ENCODE measurements at places on chromosomes 16 and 17.

GRCh38 chr16:67151431-67152097 lies 766 bp upstream of the B3GNT9 start:
- DNase-seq: no peak

DNA sequence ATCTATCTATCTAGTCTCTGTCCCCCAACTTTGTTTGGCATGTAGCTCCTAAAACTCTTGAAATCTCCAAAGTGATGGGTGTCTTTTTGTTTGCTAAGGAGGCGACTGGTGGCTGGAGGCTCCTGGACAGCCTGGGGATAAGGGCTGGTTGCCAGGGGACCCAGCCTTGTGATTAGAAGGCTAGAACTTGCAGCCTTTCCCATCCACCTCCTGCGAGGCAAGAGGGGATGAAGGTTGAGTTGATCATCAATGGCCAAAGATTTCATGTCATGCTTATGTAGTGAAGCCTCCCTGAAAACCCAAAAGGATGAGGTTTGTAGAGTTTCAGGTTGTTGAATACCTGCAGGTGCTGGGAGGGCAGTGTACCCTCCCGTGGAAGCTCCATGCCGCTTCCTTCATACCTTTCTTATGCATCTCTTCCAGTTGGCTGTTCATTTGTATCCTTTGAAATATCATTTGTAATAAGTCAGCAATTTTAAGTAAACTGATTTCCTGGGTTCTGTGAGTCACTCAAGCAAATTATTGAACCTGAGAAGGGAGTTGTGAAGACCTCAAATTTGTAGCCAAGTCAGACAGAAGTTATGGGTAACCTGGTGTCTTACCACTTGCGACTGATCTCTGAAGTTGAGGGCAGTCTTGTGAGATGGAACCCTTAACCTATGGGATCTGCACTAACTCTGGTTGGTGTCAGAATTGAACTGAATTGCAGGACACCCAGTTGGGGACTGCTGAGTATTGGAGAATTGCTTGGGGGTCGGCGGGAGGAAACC lies 202.4 kb downstream of the SEC14L1 start:
- peak; percentile 23 for DNase-seq

GRCh38 chr16:50248845-50249244 lies 17.5 kb upstream of the ADCY7 start:
- DNase-seq: no peak

DNA sequence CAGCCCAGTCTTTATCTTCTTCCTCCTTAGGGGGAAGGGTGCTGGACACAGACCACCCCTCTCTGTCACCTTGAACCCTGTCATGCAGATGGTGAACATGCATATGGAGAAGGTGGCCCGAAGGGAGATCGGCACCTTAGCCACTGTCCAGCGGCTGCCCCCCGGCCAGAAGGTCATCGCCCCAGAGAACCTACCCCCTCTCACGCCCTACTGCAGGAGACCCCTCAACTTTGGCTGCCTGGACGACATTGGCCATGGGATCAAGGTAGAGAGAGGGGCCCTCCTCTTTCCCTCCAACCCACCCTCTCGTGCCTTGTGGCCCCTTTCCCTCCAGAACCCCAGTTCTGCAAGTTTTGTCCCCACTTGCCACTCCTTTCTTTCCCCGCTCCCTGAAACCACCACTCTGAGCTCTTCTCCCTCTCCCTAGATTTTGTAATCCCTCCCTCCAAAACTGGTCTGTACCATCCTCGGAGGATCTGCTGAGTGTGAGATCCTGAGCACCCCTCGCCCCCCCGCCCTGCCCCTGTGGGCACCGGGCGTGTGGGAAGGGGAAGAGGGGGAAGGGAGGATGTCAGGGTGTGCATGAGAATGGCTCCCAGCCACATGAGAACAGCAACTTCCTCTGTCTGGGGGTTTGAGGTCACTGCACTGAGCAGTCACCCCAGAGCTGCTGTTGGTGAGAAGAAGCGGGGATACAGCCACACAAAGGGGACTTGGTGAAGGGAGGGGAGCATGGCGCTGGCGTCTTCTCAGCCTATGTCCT lies 7.3 kb downstream of the ABI3 start:
- peak; percentile 84 for DNase-seq

- no peak for DNase-seq
Measured at GRCh38 chr17:60916043-60916442, 238.4 kb downstream of the BCAS3 start.

- no peak for DNase-seq
Measured at GRCh38 chr17:18856570-18856915, 1.4 kb upstream of the PRPSAP2 start.

DNA sequence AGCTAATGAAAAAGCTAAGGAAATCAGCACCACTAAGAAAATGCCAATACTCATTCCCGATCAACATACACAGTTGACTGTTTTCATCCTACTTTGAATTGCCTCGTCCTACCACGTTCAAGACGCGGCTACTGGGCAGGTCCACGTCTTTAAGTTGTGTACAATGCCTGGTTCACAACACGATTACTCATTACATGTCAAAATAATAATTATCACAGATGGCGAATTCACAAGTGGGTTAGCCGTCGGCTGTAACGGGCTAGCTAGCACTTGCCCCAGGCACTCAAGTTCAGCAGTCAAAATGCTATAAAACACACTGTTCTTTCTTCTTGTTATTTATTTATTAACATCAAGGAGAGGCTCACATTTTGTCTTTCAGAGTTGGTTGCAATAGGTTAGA lies 124.2 kb downstream of the ZFHX3 start:
- no peak for DNase-seq

DNA sequence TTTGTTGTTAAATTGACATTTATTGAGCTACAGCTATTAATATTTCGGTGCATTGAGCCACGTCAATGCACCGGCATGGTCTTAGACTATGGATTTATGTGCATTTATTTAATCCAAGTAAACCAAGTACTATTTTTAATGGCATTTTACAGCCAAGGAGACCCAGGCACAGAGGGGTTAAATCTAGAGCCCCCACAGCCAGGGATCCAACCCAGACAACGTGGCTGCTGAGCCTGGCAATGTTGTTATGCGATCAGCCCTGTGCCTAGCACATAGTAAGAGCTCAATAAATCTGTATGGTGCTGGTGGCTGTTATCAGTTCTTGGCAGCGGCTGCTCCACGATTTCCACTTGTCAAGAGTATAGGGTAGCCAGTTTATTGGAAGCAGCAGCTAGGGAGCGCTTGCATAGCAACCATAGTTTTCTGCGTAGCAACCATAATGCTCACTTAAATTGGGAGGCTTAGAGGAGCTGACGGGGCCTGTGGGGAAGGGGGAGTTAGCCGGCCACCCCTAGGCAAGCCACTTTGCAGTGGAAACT lies 541 bp upstream of the RBBP6 start:
- DNase-seq: no peak

GRCh38 chr17:78736526-78737079 lies 45.5 kb downstream of the CYTH1 start:
- peak; percentile 78 for DNase-seq

DNA sequence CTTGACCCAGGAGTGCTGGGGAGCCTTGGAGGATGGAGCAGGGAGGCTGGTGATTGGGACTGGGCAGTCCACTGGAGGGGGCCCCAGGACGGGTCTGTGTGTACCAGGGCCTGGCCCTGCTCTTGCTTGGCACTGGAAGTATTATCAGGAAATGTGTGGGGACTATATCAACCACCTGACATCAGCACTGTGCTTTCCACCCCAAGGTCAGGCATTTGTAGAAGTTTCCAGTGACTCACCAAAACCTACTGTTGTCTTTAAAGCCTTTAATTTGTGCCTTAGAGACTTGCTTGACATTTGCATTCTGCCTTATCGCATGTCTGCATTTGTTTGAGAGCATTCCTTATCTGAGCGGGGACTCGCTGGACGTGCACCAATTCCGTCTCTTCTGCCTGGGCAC lies 323.1 kb downstream of the FOXL1 start:
- DNase-seq: no peak

DNA sequence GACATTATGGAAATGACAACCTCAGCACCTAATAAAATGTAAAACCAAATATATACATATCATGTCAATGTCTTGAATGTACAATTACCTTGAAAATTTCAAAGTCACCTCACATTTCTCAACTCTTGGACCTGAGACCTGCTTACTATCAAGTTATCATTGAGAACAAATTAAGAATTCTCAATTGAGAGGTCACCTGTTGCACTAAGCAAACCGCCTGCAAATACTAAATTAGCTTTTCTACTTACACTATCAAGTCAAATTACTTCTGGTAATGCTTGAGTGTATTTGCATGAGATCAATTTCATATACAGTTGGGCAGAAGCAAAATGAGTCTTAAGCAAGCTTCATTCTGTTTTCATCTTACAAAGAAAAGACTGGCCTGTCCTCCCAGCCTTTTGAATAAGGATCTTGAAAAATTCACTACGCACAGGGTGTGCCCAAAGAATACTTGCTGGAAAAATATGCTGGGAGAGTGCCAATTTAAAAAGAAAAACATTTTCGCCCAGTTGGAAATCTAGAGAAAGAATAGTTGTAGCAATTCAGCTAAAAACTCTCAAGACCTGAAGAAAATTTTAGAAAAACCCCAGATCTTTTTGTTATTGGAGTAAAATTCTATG lies 35.7 kb downstream of the KANSL1 start:
- DNase-seq: no peak

DNA sequence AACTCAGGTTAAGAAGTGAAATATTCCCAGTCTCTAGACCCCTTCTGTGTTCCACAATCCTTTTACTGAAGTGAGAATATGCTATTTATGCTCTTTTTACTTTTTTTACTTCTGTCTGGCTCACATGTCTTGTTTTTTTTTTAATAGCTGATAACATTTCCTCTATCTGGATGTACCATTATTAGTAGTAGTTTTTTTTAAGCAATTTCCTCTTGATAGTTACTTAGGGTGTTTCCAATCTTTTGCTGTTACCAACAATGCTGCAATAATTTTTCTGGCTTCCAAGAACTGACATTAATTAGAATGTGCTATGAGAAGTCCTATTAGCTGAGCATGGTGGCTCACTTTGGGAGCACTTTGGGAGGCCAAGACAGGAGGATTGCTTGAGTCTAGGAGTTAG lies 32.0 kb downstream of the KSR1 start:
- no peak for DNase-seq

DNA sequence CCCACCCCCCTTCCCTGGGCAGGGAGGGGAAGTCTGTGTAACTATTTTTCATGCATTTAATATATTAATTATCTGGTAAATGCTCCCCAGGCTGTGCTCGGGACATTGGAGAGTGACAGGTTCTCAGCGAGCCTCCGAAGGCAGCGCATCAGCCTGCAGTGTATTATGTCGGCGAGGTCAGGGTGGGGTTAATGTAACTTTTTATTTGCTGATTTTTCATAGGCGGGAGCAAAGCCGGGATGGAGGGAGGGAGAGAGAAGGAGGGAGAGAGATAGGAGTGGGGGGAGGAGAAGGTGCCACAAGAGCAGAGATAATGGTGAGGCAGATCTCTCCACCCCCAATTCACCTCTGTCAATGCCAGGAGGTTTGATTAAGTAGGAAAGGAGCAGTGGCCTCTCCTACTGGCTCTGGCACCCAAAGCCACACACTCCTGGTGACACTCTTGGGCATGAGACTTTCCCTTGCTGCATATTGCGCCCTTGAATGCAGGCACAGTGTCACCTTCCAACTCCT lies 104.0 kb downstream of the MRM1 start:
- DNase-seq: no peak

GRCh38 chr17:44350733-44351226 lies 5.7 kb downstream of the GRN start:
- peak; percentile 76 for DNase-seq

- DNase-seq: no peak
Measured at GRCh38 chr17:56880133-56880532, 33.7 kb downstream of the TRIM25 start.

DNA sequence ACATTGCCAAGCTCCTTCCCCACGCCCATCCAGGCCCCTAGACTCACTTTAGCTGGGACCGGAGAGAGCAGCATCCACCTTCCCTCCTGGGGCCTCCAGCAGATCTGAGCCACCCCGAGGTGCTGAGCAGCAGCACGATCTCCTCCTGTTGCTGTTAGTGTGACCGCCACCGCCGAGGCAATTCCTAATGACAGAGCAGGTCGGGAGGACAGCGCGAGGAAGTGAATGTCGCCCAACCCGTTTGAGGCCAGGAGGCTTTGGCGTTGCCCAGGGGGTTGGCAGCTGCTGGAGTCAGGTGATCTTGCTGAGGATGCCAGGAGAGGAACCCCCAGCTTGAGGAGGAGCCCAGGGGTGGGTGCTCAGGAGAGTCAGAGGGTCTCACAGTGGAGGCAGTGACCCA lies at the start of gene RNF222:
Gene RNF222, minus strand, starts transcription at position 192 of the 400 bp plus-strand sequence. CDS start 4,366 bp downstream, outside the sequence.
- no peak for DNase-seq

- DNase-seq: no peak
Measured at GRCh38 chr16:11049396-11050059, 105.2 kb downstream of the CLEC16A start.

- no peak for DNase-seq
Measured at GRCh38 chr17:32443827-32444300, 446 bp upstream of the PSMD11 start.

GRCh38 chr17:28827672-28828071 lies 14.9 kb downstream of the FAM222B start:
- no peak for DNase-seq

- no peak for DNase-seq
Measured at GRCh38 chr16:49651226-49651625, 204.7 kb downstream of the ZNF423 start.

DNA sequence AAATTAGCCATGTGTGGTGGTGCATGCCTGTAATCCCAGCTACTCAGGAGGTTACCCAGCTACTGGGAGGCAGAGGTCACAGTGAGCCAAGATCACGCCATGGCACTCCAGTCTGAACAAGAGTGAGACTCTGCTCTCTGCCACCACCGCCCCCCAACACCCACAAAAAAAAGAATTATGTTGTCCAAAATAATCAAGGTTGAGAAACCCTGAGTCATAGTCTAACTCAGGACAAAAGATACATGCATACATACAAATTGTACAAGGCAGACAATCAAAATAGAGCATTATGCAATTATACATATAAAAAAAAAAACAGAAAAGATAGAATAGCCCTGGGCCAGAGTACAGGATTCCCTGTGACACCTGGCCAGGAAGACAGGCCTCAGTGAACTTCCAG lies 6.6 kb upstream of the KPNB1 start:
- no peak for DNase-seq

GRCh38 chr16:68658341-68658973 lies 13.3 kb downstream of the CDH3 start:
- DNase-seq: no peak

- no peak for DNase-seq
Measured at GRCh38 chr16:84105301-84105815, 11.4 kb downstream of the MBTPS1 start.

DNA sequence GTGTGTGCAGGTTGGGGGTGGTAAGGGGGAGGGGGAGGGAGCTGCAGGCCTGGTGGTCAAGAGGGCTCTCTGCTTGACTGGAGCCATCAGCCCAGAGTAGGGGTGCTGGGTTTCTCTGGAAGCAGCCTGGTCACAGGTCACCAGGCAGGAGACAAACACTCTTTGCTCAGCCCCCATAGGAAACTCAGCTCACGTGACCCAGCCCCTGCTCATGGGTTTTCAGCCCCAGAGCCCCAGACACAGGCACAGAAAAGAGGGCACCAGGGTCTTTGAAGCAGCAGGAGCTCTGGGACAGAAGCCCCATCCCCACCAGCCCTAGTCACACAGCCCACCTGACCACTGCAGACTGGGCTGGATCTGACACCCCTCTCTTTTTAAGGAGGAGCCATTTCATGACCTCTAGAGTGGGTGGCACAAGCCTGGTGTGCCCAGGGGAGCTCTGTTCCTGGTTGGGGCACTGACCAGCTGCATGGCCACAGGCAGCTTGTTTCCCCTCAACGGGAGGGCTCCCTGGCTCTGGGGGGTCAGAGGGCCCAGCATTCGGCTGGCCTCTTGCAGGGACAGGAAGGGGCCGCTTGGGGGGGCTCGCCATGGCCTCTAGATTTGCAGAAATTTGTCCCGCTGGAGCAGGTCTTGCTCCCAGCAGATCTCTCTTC lies 13.8 kb upstream of the CD79B start:
- DNase-seq: no peak

- DNase-seq: no peak
Measured at GRCh38 chr17:77354670-77355455, 214.1 kb downstream of the SEC14L1 start.
